MCF 10A (cell line): ENCODE measurements at places on chromosomes 13 and 19. TPM values are rescaled to one million over a fixed set of nuclear protein-coding genes. Genes with fewer than 3 reads are reported as not detected.

Gene ZNF71
- total RNA-seq = 4.0 and 5.9 TPM in 2 replicates

Gene RASIP1
- total RNA-seq = 1.9 and 3.0 TPM in 2 replicates

GRCh38 chr19:47407417-47407774, 11.9 kb downstream of the MEIS3 start:
- no peak for DNase-seq

Gene ZNF222
- total RNA-seq = 3.3 and 4.3 TPM in 2 replicates

DNA sequence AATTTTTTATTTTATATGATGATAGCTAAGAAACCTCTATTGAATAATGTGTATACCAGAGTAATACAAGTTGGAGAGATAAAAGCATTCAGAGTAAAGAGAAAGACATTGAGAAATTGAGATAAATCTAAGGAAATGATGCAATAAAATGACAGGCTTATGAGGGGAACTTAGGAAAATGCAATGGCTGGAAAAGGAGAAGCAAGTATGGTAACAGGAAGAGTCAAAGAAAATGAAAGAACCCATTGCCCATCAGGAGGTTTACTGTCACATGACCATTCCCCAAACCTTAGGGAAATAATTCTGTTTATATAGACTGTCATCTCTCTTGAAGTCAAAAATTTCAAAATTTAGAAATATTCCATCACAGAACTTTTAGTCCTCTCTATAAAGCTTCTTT, 808.0 kb upstream of the PRR20A start:
- no peak for DNase-seq

DNA sequence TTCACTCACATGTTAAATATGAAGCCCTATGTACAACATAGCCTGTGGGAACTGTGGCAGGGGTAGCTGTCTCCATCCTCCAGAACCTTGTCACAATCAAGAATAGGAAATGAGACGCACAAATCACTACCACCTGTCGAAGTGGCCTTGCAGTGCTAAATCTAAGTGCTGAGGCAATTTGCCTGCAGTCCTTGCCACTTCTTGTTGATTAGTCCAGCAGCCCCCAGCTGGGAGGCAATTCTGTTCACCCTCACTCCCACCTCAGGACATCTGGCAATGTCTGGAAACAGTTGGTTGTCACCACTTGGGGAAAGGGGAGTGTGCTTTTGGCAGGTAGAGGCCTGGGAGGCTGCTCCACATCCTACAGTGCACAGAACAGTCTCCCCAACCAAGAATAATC, 10.7 kb downstream of the RFX2 start:
- DNase-seq = no peak

DNA sequence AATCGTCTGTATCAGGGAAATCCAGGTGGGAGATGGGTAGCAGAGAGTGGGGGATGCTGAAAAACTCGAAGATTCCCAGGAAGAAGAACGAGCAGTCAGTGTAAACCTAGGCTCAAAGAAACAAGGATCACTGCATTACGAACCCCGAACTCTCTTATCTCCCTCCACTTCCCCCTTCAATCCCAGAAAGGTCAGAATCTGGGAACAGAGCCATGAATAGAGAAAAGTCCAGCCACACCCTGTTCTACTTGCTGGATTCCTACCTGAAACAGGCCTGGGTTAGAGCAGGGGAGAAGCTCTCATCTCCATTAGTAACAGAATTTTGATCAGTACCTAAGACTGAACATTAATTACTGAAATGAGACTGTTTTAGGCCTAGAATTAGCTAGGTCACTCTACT, 24.4 kb downstream of the EPSTI1 start:
- DNase-seq = peak; percentile 54

DNA sequence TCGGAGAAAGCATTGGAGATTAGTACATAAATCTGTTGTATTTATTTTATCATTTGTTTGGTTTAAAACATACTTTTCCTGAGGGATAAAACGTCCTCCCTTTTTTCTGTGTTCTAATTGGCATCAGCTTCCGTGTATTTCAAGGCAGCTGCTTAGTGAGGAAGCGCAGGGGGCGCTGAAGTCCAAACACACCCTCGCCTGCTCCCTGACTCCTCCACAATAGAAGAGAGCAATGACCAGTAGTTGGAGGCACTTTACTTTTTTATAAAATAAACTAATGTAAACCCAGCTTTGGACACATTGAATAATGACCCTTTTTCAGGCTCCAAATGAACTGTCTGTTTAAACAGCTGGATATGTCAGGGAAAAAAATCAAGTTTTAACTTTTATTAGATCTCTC, 79.9 kb downstream of the RNASEH2B start:
- DNase-seq = no peak

Gene ZNF534
- not detected in 2 replicates for total RNA-seq

- peak; percentile 11 for DNase-seq
Measured at GRCh38 chr13:35349673-35350278, 126.7 kb downstream of the MAB21L1 start.

- DNase-seq = no peak
Measured at GRCh38 chr19:52188822-52189734, 774 bp upstream of the PPP2R1A start.

GRCh38 chr13:31930490-31930889, 101.1 kb upstream of the FRY start:
- DNase-seq = no peak

Gene ERICH4
- total RNA-seq = not detected in 2 replicates

Gene IRS2
- total RNA-seq = 41.8 and 48.5 TPM in 2 replicates

Gene UNC13A
- total RNA-seq = 0.15 and 0.21 TPM in 2 replicates

DNA sequence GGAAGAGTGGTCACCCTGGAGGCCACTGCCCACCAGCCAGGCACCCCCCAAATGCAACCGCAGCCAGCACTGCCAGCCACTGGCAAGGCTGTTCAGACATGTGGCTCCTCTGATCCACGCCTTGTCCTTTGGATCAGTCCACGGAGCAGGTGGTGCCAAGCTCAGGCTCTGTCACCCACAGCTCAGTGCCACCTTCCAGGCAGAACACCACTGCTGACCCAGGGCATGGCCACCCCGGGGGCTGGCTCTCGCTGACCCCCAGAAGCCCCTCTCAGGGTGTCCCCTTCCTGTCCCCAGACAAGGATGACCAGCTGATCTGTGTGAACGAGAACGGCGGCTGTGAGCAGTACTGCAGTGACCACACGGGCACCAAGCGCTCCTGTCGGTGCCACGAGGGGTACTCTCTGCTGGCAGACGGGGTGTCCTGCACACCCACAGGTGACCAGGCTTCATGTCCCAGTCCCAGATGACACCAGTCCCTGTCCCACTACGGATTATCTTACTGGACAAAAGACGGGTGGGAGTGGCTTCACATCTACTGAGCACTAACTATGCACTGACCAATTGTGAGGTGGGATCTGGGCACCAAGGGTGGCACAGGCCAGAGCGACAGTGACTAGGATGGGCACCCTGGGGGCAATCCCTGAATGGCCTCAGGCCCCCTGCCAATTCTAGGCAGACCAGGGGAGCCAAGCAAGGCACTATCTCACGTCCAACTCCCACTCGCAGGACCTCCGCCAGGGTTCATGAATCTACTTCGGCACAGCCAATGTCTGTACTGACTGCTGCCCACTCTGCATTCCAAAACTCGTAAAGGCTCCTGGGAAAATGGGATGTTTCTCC, 7.0 kb upstream of the F10 start:
- DNase-seq = no peak

- DNase-seq = no peak
Measured at GRCh38 chr19:28948026-28948425, 264.9 kb downstream of the UQCRFS1 start.

Gene GCDH
- 22.9 and 38.0 TPM in 2 replicates for total RNA-seq

Gene CTXN1
- 4.0 and 5.2 TPM in 2 replicates for total RNA-seq

- no peak for DNase-seq
Measured at GRCh38 chr19:30708416-30709178, 336.4 kb downstream of the ZNF536 start.

Gene RHPN2
- 4.9 and 5.5 TPM in 2 replicates for total RNA-seq

Gene CPT1C
- total RNA-seq = not detected in 2 replicates

Gene MCF2L
- not detected in 2 replicates for total RNA-seq

DNA sequence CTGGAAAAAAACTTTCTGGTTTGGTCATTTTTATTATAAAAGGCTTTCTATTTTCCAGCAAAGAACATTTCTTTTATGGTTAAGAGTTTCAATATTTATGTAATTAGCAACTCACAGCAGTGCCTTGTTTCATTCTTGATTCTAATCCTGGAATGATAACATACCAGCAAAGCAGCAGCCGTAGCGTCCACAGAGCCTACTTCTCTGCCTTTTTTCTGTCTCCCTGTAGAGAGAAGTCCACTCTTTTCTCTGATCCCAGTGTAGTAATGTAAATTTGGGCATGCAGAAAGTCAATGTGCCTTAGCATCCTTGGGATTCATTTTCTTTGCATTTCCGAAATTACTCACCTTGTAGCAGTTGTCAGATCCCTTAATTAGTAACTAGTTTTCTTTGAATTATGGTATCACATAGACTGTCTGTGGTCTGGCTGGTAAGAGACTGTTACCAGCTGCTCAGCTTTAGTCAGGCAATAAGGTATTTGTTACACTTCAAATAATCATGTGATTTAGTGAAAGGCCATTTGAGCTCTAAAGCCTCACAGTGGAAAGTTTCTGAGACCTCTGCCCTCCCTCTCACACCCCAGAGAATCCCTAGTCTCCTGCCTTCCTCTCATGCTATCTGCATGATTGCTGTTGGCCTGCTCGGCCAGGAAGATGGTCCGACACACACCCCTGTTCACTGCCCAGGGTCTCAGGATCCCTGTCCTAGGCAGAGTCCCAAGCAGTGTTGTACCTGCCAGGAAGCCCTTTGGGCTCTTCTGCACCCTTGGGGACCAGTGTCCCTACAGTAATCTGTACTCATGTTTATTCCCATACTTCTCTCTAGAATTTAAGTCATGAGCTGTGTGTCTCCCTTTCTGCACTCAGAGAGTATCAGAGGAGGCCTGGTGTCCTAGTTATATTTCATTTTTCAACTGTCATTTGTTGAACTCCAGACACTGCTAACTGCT, 86.3 kb downstream of the LRCH1 start:
- DNase-seq = no peak

DNA sequence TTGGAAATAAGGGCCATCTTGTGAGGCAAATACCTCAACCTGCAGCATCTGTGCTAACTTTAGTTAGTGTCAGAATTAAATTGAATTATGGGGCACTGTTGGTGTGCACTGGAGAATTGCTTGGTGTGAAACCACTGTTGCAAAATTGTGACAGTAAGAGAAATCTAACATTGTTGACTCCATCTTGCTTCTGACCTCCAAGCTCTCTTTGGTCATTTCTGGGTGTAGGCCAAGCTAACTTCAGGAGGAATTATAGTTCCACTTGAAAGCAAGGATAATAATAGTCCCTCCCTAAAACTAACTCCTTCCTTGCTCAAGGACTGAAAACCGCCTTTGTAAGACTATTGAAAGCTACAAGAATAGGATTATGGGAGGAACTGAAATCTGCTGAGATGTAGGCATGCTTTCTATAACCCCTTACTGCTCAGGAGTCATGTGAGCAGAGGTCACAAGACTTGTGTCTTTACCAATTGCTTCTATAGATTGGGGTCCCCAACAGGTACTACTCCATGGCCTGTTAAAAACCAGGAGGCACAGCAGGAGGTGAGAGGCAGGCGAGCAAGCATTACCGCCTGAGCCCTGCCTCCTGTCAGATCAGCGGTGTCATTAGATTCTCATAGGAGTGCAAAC, 24.9 kb upstream of the GAS6 start:
- DNase-seq = no peak

DNA sequence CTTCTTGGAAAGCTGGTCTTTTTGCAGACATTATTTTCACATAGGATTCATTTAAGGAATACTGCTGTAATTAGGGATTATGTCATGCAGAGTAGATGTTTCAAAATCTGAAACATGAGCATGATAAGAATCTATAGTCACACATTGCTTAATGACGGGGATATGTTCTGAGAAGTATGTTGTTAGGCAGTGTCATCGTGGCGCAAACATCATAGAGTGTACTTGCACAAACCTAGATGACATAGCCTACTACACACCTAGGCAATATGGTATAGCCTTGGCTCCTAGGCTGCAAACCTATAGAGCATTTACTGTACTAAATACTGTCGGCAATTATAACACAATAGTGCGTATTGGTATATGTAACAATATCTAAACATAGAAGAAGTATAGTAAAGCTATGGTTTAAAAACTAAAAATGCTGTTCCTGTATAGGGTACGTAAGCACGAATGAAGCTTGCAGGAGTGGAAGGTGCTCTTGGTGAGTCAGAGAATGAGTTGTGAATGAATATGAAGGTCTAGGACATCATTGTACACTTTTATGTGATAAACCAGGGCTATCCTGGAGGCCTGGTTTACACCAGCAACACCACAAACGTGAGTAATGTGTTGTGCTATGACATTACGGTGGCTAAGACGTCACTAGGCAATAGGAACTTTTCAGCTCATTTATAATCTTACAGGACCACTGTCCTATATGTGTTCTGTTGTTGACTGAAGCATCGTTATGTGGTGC, 283.1 kb downstream of the MTUS2 start:
- no peak for DNase-seq

GRCh38 chr19:648305-648704, 8.6 kb downstream of the FGF22 start:
- no peak for DNase-seq

DNA sequence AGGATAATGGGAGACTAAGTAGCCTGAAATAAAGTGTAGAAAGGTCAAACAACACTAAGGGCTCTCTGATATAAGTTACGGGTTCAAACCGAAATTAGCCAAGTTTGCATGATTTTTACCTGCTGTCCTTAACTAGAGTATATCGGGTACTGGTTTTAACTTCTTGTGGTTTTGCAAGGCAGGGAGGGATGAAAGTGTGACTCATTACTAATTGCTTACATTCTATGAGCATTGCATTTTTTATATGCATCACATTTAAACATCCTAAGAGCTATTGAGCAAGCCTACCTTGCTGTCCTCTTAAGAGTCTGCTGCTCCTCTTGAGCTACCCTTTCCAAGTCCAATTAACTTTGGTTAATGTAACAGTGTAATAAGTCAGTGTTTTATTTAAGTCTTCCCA, 415.4 kb downstream of the SLITRK5 start:
- DNase-seq = peak; percentile 77

Gene ZNF700
- total RNA-seq = 5.6 and 5.9 TPM in 2 replicates

Gene FAM187B
- total RNA-seq = not detected in 2 replicates

- peak; percentile 100 for DNase-seq
Measured at GRCh38 chr19:10251792-10252694, at the start of gene MRPL4. TSS of gene MRPL4 (plus strand) at chr19:10252214. CDS start at chr19:10252254, 40 bp downstream.

Gene TMEM145
- total RNA-seq = not detected in 2 replicates

Gene COL4A2
- total RNA-seq = 54.6 and 66.0 TPM in 2 replicates

Gene ZNF100
- 9.3 and 9.9 TPM in 2 replicates for total RNA-seq

Gene SHC2
- 0.77 and 2.8 TPM in 2 replicates for total RNA-seq

- DNase-seq = no peak
Measured at GRCh38 chr19:6225232-6225865, 54.4 kb downstream of the MLLT1 start.
